Hepatocyte (in vitro differentiated cells): ENCODE measurements at places on chromosomes 3 and 15. TPM values are rescaled to one million over a fixed set of nuclear protein-coding genes. Genes with fewer than 3 reads are reported as not detected.

Gene MYL3
- 7.4 and 9.7 TPM in 2 replicates for polyA plus RNA-seq

DNA sequence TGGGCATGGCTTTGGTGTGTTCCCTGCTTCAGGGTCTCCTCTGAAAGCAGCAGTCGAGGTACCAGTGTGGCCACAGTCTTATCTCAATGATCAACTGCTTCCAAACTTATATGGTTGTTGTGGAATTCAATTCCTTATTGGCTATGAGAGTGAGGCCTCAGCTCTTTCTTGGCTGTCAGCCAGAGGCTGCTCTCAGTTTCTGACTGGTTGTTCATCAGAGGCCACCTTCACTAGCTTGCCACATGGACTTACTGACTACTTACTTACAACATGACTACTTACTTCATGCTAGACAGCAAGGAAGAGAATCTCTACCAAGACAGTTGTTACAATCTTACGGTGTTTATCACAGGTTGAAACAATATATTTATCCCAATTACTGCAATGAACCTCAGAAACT, 789.2 kb downstream of the DIPK2A start:
- peak; percentile 33 for DNase-seq

DNA sequence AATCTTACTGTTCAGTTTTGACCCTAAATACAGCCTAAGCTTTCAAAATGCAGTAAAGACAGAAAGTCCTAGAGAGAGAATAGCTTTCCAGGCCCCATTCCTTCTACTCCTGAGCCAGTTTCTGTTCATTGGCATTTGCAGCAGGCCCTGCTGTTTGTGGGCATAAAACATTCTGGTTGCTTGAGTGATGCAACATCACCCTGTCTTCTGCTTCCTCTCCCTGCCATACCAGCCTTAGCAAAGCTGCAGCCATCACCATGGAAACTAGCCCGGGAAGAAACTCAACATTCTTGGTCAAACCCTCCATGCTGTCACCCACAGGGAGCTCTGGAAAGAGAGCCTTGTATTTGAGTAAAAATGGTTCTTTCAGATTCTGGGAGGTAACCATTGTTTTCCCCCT, 325.7 kb downstream of the MAGI1 start:
- peak; percentile 66 for DNase-seq

Gene GOLGA8S
- polyA plus RNA-seq, result 0.05 TPM in 1 of 2 replicates, not detected in the other

GRCh38 chr3:45227946-45228345, 1.9 kb upstream of the TMEM158 start:
- peak; percentile 30 for DNase-seq

DNA sequence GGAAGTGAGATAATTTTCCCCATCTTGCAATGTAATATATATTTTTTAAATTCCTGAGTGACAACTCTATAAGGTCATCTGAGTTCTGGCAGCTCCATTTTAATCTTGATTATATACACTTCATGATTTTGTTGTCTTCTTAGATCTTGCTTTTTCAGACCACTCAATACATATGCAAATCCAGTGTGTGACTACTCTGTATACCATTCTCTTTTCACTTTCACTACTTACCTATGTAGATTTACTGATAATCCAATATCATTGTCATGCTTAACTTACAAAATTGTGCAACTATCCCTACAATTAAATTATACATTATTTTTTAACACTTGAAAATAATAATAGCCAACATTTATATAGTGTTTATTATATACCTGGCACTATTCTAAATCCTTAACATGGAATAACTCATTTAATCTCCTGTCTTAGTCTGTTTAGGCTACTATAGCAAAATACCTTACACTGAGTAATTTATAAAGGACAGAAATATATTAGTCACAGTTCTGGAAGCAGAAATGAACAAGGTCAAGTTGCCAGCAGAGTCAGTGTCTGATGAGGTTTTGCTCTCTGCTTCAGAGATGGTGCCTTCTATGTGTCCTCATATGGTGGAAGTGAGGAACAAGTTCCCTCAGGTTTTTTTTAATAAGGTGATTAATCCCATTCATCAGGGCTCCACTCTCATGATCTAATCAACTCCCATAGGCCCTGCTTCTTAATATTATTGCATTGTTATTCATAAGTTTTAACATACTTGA, 338.5 kb downstream of the TUSC7 start:
- no peak for DNase-seq

DNA sequence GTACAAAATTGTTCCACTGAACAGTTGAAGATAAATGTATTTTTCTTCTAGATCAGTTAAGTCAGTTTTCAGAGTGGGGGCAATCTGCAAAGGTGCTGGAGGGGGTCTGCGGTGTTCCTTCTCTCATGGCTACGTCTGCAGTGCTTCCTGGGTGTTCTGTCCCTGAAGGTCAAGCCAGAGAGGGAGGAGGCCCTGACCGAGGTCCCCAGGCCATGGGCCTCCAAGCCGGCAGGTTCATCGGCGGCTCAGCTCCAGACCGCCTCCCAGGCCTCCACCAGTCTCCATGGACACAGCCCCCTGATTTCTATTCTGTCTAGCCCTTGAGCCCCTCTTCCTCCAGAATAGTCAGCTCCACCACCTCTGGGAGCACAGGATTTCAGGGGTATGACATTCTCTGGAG, 28.5 kb upstream of the TSEN2 start:
- no peak for DNase-seq

GRCh38 chr3:136197159-136197793, 1.1 kb upstream of the MSL2 start:
- DNase-seq, result no peak

- DNase-seq, result no peak
Observed at GRCh38 chr15:41792000-41792637, 17.8 kb downstream of the MAPKBP1 start.

Gene DPP8
- 14.7 and 23.3 TPM in 2 replicates for polyA plus RNA-seq

Gene PARP16
- 16.0 and 19.7 TPM in 2 replicates for polyA plus RNA-seq

- no peak for DNase-seq
Observed at GRCh38 chr3:143218166-143218835, 98.7 kb downstream of the CHST2 start.

DNA sequence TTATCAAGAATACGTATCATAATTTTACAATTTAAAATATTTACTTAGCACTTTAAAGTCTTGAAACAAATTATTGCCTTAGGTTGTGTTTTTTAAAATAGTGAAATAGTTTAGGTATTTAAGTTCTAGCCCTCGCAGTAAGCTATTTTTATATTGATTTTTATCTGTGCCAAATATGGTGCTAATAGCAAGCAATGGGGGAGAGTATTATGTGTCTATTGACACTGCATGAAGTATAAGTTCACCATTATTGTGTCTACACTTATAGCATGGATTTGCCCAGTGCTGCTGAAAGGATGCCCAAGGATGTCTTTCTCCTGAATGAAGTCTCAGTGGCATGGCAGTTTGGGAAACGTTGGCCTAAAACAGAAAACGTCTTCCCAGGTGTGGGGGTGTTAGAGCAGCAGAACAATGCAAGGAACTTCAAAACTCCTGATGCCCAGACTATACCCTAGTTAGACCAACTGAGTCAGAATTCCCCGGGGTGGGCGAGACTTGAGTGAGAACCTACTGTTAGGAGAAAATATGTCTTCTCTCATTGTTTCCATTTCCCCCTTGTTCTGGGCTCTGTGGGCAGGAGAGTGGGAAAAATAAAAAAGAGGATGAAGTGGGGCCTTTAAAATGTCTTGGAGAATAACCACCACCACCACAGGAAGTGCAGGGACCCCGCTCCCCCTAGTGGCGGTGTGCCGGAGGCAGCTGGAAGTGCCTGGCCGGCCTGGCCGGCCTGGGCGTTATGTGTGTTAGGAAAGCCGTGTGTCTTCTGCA, 104.2 kb upstream of the SLC7A14 start:
- DNase-seq, result peak; percentile 81

GRCh38 chr15:78481917-78482316, 25.5 kb upstream of the HYKK start:
- DNase-seq, result no peak

DNA sequence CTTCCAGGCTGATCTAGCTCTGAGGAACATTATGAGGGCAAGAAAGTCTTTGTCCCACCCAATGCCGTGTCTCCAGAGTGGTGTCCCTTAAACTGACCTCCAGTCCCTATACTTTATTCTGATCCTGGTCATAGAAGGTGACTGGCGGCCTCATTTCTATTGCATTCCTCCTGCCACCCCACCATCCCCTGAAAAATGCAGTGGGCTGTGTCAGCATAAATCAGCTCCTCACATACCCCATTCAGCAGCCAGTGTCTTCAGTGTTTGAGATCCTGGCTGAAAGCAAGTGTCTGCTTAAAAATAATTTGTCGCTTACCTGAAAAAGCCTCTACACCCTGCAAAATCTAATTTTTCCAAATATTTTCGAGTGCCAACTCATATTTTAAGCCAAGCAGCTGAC, 346.1 kb downstream of the FEZF2 start:
- DNase-seq, result no peak

- no peak for DNase-seq
Observed at GRCh38 chr15:37586976-37587375, 347.5 kb upstream of the TMCO5A start.

DNA sequence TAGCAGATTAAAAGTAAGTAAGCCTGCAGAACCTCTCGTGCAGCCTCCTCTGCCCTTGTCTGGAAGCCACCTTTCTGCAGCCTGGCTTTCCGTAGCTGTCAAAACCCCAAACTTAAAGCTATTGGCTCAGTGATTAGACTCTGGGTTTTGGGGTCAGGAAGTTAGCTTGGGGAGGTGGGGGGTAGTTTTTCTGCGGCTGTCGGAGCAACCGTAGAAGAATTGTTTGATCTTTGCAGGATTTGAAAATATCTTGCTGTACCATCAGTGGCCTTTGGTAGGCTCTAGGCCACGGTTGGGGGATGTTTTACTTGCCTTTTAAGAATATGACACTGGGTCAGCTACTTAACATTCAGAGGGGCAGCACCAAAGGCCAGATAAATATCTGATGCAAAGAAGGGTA, 88.4 kb upstream of the RASGRP1 start:
- no peak for DNase-seq

- DNase-seq, result no peak
Observed at GRCh38 chr3:167031364-167032049, 348.6 kb downstream of the ZBBX start.

DNA sequence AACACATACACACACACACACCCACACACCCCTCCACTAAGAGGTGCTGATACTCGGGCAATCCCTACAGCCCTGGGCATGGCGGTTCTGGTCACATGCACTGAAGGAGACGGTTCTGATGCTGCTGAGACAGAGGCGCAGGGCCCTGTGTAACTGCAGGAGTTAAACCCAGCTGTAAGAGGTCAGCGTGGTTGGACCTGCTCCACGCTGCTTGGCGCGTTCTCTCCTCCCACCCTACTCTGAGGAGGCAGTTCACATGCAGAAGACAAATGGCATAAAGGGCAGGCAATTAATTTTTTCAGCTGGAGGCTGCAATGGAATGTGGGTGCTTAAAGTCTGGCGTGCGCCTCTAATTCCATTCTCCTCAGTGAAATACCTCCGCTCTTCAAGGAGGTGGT, 35.2 kb downstream of the GRK7 start:
- no peak for DNase-seq

Gene FAM227B
- 9.0 and 9.2 TPM in 2 replicates for polyA plus RNA-seq

- peak; percentile 66 for DNase-seq
Observed at GRCh38 chr15:68730471-68730919, 90.2 kb downstream of the ANP32A start.

DNA sequence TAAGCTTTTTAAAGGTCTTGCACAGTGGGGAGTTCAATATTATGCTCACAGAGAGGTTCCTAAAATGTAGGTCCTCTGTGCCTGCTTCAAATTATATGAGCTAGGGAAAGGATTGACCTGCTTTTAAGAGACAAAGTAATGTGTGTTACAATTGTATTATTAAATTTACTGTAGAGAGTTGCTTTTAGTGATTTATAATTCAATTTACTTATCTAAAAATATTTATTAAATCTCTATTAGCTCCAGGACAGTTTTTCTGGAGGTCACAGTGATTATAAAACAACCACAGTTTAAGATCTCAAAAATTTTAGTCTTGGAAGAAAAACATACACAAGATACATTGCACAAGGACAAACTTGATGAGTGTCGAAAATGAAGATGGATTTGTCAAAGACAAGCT, 665.7 kb upstream of the ARPP21 start:
- DNase-seq, result no peak

GRCh38 chr15:40436892-40437751, 3.6 kb upstream of the BAHD1 start:
- no peak for DNase-seq

Gene GOLGA8J
- polyA plus RNA-seq, result not detected in 2 replicates

DNA sequence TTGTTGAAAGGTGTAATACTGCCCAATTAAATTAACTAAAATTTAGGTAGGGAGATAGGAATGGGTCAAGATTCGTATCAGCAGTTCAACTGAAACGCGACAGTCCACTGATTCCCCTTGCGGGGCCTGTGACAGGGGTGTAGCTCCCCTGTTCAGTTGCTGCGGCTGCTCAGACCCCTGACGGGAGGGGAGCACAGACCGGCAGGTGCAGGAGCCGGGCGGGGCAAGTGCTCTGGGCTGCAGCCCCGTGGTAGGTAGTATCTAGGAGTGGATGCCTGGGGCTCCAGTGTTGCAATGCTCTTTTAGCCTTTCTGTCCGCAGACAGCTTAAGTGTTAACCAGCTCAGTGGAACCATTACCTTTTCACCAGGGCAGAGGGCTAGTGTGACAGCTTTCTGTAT, 164.9 kb downstream of the ROBO2 start:
- DNase-seq, result no peak

GRCh38 chr3:174619239-174619638, 239.9 kb upstream of the NAALADL2 start:
- no peak for DNase-seq

DNA sequence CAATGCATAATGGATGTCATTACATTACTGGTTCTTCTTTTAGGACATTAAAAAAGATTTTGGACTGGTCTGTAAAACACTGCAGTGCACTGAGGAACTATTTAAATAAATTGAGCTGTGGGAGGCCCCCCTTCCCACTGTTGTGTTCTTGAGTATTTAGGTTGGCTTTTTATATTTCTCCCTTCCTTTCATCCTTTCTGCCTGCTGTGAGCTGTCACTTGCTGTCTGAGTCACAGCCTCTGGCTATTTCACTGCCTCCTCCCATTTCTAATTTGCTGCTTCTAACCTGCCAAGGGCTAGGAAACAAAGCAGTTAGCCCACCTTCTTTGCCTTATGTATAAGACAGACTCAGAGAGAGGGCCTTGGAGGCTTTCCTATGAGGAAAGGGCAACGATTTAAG, 89.0 kb upstream of the FNDC3B start:
- no peak for DNase-seq

GRCh38 chr3:107284612-107285011, 92.6 kb upstream of the CCDC54 start:
- no peak for DNase-seq

DNA sequence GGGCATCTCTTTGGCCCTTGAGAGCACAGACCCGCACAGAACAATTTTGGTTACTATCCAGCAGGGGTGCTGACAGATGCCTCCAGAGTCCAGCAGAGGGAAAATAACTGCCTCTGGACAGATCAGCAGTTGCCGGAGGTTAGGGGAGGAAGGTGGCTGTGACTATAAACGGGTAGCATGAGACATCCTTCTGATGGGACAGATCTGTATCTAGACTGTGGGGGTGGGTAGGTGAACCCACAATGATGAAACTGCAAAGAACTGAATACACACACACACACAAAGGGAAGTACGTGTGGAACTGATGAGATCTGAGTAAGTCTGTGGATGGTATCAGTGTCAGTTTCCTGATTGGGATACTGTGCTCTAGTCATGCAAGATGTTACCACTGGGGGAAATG, 21.2 kb downstream of the ADAMTS7 start:
- no peak for DNase-seq

Gene ARL14
- polyA plus RNA-seq, result 9.2 and 11.5 TPM in 2 replicates

Gene KNG1
- polyA plus RNA-seq, result 32.3 and 57.4 TPM in 2 replicates

GRCh38 chr3:47579875-47580274, 1.2 kb upstream of the CSPG5 start:
- DNase-seq, result no peak

Gene CFAP161
- polyA plus RNA-seq, result 0.81 TPM in 1 of 2 replicates, not detected in the other

Gene ROPN1
- polyA plus RNA-seq, result not detected in 2 replicates
